ENCODE measurements at places on chromosomes 13 and 19.

DNA sequence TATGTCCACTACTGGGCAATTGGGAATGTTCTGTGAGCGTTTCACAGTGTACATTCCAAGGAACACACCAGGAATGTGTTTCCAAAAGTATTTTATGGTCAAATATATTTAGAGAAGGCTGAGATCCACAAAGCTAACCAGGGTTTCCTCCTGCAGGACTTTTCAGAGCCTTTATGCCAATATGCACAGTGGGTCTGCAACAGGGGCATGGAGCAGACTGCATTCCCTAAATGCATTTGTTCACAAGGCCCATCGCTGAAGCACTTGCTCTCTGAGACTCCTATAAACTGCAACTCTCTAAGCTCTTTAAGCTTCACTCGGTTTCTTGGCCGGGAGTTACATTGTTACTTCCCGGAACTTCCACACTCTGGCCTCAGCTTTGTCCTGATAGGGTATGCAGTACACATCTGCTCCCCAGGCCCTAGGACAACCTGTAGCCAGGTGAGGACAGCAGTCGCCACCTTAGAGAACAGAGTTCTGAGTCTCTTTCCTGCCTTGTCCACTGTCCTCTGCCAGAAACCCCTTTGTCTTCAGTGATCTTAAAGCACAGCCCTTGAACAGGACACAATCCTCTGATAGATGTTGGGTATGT, 33.5 kb downstream of the FBN3 start:
- no peak for DNase-seq

DNA sequence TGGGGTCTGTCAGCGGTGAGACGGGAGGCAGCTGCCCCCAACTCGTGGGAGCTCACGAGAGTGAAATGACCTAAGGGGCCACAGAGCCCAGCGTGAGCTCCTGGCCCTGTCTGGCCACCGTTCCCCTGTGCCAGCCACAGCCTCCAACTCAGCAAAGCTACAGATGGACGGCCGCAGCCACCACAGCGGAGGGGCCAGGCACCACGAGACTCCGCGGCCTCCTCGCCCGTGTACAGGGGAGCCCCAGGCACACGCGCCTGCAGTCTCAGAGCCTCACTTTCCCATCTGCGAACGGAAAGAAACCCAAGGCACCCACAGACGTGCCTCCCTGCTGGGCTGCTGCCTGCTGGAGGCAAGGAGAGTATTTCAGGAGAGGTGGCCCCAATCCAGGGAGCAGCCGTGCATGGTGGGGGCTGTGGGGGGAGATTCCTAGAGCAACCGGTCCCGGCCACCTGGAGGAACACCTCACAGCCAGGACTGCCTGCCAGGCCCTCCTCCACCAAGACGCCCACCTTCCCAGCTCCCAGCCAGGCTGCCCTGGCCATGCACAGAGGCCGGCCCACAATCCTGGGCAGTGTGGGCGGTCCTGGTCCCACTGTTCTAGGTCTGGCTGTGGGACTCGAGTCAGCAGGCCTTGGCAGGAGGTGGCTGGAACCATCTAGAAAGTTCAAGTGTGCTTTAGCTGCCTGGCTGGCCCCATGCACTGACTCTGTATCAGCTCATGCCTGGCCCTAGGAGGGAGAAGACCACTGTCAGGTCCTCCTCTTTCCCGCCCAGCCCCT, 1.9 kb downstream of the MKNK2 start:
- DNase-seq = no peak

DNA sequence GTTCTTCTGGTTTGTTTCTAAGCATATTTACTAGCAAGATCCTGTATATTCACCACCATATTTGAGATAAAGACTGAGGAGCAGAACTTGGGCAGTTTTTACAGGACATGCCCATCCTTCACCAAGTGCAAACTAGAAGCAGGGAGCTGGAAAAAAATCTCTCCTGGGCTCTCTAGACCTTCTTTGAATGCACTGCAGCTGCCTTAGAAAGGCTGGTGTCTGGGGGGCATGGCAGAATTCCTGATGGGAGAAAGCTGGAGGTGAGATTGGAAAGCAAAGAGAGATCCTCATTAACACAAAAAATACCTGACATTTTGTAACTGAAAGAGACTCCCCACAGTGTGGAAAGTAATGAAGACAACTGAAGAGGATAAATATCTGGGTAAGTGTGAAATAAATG, 1612.1 kb downstream of the OLFM4 start:
- DNase-seq = no peak

DNA sequence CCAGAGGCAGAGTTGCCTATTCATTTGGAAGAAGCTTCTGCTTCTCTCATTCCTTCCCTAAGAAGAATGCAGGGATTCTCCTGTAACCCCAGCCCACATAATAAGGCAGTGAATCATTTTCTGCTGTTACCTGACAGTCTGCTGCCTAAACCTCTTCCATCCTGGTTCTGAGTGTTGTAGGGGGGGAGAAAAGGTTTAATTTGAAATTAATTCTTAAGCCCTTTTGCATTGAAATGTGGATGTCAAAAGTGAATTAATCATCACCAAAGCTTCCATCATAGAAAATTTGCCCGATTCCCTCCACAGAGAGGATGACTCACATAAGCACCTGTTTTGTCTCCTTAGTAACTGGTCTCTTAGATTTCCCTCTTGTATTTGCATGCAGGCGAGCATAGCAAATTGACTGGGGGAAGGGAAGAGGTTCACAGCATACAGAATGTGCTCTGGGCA, 146.7 kb upstream of the FNDC3A start:
- DNase-seq = no peak

DNA sequence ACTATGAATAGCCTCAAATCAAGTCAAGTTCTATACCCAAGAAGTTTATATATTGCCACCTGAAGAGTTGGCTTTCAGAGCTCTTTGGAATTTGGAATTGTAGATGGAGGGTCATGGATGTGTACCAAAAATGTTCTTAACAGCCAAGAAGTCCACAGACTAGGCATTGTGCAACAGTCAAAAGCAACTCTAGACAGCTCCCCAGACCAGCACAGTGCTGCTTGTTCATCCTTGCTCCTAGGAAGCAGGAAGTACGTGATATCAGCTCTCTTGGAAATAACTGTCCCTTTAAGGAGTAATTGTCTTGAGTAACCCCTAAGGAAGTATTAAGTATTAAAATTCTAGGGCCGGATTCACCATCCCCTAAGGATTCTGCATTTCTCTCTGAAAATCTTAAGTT, 30.7 kb upstream of the IL17D start:
- DNase-seq = no peak

GRCh38 chr13:49733181-49733951, 42.1 kb upstream of the EBPL start:
- no peak for DNase-seq
